ENCODE measurements at places on chromosomes 4 and X.

DNA sequence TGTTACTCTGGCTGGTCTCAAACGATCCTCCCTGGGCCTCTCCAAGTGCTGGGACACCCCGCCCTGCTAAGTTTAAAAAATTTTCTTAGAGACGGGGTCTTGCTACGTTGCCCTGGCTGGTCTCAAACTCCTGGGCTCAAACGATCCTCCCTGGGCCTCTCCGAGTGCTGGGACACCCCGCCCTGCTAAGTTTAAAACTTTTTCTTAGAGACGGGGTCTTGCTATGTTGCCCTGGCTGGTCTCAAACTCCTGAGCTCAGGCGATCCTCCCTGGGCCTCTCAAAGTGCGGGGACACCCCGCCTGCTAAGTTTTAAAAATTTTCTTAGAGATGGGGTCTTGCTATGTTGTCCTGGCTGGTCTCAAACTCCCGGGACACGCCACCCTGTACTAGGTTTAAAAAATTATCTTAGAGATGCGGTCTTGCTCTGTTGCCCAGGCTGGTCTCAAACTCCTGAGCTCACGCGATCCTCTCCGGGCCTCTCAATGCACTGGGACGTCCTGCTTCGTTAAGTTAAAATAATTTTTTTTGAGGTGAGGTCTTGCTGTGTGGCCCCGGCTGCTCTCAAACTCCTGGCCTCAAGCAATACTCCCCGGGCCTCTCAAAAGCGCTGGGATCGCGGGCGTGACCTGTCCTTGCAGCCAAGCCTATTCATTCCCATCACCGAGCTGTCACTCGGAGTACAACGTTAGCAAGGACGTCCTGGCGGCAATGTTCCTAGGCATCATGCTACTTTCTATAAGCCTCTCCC is 1.1 kb downstream of the SLC25A6 start:
- DNase-seq, result no peak

DNA sequence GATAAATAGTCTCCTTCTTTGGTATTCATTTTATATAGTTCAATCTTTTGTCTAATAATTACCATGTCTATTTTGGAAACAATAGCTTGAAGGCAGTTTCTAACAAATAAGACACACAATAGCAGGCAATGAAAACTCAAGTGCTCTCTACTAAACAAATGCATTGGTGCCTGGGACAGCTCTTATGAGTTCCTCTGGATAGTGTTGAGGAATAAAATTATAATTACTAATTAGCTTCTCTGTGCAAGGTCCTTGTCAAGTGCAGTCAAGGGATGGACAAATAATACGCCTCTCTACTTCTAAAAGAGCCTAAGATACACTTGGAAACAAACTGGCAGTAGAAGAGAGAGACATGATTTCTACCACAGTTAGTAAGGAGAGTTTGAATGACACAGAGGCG is 229.0 kb upstream of the GLRA2 start:
- no peak for DNase-seq

- no peak for DNase-seq
These were observed 15.3 kb upstream of the RAB9B start for GRCh38 chrX:103847174-103847870.

GRCh38 chrX:18441780-18442367 is 16.5 kb downstream of the CDKL5 start:
- DNase-seq, result no peak

DNA sequence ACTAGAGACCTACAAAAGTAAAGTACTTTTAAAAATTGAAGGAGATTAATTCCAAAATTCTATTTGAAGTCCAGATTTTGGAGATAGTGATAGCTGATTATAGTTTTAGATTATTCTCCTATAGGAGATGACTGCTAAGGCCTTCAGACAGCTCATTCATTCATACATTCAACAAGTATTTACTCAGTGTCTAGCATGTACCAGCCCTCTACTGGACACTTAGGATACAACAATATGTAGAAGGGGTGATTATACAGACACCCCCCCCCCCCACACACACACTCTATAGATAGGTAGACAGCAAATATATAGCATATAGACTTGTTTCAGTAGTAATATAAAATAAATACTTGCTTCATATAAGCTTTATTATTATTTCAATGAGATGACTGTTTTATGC is 60.4 kb upstream of the TAF9B start:
- DNase-seq, result peak; percentile 42

- DNase-seq, result no peak
These were observed 1337.8 kb upstream of the DIAPH2 start for GRCh38 chrX:95346856-95347255.

- no peak for DNase-seq
These were observed 36.0 kb upstream of the COX7B2 start for GRCh38 chr4:46945062-46945461.

- peak; percentile 10 for DNase-seq
These were observed 149.3 kb downstream of the RASL11B start for GRCh38 chr4:53011259-53011905.

DNA sequence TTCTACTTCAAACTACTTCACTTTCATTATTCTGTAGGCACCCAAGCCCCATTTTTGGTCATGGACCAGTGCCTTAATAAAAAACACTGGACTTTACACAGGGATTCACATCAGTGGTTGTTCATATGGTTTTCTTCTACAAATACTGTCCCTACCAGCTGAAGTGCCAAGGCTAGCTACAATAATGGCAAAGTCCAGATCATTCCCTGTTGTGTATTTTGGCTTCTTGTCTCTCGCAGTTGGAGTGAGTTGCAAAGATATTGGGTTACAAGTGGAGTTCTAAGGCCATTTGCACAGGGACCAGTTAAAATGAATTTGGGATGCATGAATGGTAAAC is 16.7 kb upstream of the ANKRD17 start:
- DNase-seq, result no peak

- DNase-seq, result no peak
These were observed 531.8 kb upstream of the GALNTL6 start for GRCh38 chr4:171281359-171281758.

- no peak for DNase-seq
These were observed 1513.0 kb downstream of the STIM2 start for GRCh38 chr4:28373601-28374000.

DNA sequence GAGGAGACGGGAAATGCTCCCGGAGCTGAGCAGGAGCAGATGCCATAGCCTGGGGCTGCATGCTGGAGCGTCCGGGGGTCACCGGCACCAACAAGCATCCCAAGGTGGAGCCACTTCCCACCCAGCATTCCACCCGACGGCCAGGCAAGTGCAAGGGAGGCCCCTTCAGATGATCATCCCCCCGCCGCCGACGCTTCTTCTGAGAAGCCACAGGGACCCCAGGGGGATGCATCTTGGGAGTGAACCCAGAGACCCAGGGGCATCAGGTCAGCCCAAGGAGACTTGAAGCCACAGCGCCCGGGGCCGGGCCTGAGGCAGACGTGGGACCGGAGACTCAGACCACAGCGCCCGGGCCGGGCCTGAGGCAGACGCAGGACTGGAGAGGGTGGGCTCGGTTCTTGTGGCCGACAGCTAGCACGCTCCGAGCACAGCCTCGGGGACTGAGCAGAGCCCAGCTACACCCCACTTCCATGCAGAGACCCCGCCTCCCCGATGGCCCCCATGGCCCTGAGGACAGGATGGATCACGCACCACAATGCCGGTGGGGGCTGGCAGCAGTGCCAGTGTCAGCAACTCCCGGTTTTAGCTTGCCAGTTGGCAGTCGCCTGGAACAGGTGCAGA is 33.0 kb upstream of the CPLX1 start:
- DNase-seq, result no peak

DNA sequence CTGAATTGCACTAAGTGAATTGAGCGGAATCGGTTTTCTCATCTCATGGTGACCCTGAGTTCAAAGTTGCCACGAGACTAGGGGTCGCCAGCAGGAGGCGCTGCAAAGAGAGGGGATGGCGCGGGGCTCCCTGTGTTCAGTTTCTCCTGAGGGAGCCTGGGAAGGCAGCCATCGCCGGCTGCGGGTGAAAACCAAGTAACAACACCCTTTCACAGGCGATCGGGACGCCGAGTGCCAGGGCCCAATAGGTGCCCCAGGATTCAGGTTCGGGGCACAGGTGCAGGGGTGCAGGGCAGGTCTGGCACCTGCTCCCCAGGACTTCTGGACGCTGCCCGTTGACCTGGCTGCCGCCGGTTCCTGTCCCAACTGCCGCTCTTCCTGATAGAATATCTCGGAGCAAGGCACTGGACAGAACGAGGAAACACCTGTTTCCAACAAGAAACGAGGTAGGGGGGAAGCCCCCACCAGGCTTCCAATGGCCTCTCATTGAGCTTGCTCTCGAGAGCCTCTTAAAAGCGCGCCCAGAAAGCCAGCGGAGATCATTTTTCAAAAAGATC is 1.1 kb upstream of the FGF16 start:
- DNase-seq, result peak; percentile 88

GRCh38 chr4:12446657-12447185 is 1018.0 kb upstream of the HS3ST1 start:
- DNase-seq, result no peak

DNA sequence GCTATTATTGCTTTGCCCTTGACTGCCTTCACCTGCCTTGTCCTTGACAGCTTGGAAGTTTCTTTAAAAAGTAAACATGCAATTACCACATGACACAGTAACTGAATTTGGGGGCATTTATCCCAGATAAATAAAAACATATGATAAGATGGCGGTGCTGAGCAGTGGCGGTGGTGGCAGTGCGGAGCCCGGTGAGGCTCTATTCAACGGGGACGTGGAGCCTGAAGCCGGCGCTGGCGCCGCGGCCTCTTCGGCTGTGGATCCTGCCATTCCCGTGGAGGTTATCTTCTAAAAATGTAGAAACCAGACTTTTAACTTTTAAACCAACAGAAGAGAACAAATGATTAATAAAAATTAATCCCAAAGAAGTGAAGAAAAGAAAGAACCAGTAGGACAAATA is 59.7 kb upstream of the ZDHHC15 start:
- no peak for DNase-seq

DNA sequence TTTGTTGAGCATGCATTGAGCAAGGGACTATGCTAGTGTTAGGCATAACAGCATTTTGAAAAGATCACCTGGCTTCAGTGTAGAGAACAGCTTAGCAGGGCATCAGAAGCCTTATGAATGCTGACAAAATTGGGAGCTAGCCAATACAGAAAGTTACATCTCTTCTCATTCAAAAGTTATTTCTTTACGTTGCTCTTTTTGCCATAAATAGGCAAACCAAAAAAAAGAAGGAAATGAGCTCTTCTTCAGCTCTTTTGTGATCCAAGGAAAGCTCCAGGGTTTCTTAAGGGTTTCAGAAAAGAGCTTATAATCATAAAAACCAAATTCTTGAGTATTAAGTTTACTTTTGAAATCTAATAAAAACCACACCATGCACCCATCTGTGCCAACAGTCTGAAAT is 35.2 kb upstream of the LNX1 start:
- DNase-seq, result no peak

- no peak for DNase-seq
These were observed 59.2 kb upstream of the LEF1 start for GRCh38 chr4:108227923-108228322.

DNA sequence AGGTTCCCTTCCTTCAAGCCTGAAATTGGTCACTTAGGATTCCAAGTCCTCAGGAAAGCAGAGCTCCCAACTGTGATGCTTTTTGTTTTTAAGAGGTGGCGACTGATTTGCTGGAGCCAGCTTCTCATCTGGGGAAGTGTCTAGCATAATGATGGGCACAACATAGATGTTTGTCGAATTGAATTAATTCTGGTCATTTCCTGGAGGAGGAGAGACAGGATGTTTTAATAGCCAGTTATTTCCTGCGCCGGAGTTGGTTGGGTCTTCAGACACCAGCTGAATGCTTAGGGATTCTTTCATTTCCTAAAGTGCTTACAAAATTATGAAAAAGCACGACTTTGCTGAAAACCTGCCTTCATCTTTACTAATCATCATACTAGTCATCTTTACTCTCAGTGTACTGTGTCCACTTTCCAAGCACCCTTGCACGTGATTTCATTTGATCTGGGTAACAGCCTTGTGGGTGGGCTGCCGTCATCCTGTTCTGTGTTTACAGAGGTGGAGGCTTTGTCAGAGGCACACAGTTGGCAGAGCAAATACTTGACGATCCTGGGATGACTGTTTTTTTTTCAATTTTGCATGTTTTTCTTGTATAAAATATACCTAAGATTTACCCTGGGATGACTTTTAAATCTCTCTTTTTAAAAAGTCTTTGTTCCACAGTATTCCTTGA is 49.5 kb downstream of the RGS12 start:
- peak; percentile 70 for DNase-seq

DNA sequence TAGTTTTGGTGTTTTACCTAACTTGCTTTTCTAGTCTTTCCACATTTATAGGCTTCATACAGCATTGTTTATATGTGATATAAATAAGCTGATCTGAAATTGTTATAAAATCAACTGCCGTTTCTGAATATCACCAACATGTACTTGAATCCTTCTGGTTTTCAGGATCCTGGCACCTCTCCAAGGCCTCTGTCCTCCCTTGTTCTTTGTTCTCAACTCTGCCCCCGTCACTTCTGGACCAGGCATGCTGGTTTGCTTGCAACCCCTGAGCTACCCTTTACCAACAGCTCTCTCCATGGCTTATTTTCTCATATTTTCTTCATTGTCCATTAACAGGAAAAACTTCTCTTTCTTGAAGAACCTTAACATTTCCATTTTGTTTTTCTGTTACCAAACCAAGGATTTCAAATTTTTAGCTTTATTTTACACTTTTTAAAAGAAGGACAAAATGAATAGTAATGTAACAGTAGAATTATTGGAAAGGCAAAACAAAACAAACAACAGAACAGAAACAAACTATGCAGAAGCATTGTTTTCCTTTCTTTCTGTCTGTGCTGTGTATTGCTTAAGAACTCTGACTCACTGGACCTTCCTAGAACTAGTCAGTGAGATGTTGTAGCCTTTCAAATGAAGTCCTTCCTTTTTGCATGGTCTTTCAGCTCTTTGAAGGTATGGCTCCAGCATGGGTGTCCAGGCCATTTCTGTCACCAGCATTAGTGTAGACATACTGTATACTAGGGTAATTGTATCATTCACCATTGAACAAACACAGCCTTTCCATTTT is 44.8 kb downstream of the BANK1 start:
- DNase-seq, result peak; percentile 5

- DNase-seq, result peak; percentile 65
These were observed 315.1 kb downstream of the STK32B start for GRCh38 chr4:5366421-5366820.

DNA sequence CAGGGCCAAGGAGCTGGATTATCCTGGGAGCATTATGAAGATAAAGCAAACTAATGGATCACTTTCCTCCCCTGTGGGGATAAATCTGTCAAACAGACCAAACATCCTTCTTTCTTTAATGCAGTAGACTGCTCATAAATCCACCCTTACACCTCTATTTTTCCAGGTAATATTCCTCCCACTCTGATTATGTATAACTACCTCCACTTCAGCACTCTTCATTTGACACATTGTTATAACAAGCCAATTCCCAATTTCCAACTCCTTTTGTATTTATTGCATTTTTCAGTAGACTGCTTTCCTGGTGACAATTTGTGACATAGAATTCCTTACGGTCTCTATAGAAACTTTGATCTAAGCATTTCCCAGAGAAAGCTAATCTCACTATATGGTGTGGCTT is 115.0 kb upstream of the PRKG2 start:
- DNase-seq, result no peak

GRCh38 chr4:13296986-13297385 is 187.2 kb downstream of the RAB28 start:
- no peak for DNase-seq

GRCh38 chr4:1584498-1584897 is 99.6 kb downstream of the FAM53A start:
- no peak for DNase-seq
